ENCODE measurements at places on chromosomes 12 and 14. TPM values are rescaled to one million over a fixed set of nuclear protein-coding genes. Genes with fewer than 3 reads are reported as not detected.

- peak; percentile 28 for DNase-seq
Measured at GRCh38 chr12:123457980-123458779, at the start of gene SNRNP35. SNRNP35 (plus strand) TSS chr12:123458139; CDS start chr12:123465541, 7,402 bp downstream.

DNA sequence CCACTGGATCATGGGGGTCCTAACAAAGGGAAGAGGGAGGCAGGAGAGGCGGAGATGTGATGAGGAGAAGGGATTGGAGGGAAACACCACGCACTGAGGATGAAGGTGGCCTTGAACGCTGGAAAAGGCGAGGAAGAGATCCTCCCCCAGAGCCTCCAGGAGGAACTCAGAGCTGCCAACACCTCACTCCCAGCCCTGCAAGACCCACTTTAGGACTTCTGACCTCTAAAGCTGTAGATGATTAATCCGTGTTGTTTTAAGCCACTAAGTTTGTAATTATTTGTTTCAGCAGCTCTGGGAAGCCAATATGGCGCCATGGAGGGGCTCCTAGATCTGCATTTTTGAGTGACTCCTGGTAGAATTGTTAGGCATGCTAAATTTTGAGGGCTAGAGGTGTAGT is 74.6 kb upstream of the CEP83 start:
- DNase-seq = no peak

EML5 gene
- total RNA-seq = 0.36 TPM

DNA sequence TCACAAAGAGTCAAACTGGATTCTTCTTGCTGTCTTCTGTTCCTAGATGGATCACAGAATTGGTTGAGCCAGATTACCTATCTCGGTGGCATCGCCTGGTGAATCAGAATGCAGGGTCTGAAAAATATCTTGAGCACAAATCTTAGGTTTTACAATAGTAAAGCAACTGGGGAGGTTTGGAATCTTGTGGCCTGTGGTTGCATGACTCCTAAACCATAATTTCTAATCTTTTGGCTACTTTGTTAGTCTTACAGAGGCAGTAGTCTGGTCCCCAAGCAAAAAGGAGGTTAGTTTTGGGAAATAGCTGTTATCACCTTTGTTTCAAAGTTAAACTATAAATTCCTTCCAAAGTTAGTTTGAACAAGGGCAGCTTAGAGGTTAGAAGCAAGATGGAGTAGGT is 1488.5 kb upstream of the FLRT2 start:
- DNase-seq = no peak

GRCh38 chr12:124233041-124233796 is 61.7 kb upstream of the RFLNA start:
- no peak for DNase-seq

GRCh38 chr14:93991212-93991611 is 5.9 kb upstream of the CCDC197 start:
- no peak for DNase-seq

DNA sequence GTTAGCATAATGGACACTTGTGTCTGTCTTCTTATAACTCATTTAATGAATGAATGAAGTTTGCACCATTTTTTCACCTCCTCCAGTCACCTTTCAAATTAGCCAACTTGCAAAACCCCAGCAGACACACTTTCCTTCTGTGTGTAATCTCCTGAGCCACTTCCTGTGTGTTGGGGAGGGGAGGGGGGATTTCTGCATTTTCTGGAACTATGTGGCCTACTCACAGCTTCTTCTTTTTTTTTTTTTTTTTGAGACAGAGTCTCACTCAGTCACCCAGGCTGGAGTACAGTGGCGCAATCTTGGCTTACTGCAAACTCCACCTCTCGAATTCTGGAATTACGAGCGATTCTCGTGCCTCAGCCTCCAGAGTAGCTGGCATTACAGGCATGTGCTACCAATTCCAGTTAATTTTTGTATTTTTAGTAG is 4.1 kb upstream of the SERPINA1 start:
- no peak for DNase-seq

DNA sequence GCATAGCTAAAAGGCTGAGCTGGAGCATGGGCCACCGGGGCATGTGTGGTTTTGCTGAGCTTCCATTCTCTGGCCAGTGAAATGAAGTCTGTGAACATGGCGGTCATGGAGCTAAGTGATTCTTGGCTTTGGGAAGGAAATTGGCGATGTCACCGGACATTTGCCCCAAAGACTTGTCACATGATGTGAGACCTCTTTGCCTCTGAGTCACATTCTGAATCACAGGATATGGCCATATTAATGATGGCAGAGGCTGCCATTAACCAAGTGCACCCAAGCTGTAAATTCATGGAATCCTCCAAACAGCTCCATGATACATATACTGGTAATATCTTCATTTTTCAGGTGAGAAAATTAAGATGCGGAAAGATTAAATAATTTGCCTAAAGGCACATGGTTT is 27.4 kb upstream of the BATF start:
- DNase-seq = no peak

TRIM9 gene
- total RNA-seq = 4.1 TPM

DNA sequence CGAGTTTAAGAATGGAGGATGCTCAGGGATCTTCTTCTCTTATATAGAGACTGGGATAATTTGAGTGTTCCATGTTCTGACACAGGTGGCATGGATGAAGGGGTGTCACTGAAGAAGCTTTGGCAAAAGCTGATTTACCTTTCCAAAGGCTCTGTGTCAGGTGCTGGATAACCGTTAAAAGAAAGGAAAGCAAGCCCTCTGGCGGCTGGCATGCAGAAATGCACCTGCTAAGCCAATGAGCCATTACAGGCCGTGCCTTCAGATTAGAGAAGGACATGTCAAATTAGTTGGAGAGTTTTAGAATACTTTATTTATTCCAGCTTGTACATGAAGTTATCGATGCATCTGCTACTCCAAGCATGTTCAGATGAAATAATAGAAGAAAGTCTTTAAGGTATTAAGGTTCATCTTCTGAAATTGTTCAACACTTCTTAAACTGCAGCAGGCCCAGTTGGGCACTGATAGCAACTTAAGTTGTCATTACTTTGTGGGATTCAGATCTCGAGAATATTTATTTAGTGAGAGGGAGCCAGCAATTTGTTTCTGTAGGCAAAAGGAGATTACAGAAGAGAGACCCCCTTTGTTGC is 678.2 kb downstream of the NRXN3 start:
- no peak for DNase-seq

DNA sequence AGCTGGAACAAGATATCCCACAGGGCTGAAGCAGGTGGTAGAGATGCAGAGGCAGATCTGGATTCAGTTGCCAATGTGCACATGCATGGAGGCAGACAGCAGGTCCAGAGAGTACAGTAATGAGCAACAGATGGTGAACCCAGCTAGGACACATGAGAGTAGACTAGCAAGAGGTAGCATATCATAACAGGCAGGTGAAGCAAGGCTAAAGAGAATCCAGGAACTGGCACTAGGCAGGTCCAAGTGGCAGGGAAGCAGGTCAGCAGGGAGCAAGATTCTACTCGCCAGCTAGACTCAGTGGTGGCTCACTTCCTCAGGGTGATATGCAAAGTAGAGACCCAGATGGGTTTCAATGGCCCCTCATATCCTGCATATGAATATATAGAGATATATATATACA is 15.3 kb upstream of the MYF6 start:
- DNase-seq = no peak

PLA2G1B gene
- total RNA-seq = not detected

DNA sequence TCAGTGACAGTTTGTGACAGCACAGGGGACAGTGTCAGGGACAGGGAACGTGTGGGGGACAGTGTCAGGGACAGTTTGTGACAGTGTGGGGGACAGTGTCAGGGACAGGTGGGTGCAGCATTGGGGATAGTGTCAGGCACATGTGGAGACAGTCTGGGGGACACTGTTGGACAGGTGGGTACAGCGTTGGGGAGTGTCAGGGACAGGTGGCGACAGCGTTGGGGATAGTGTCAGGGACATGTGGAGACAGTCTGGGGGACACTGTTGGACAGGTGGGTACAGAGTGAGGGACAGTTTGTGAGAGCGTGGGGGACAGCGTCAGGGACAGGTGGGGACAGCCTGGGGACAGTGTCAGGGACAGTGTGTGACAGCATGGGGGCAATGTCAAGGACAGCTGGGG is 140.0 kb downstream of the TMEM121 start:
- no peak for DNase-seq

GRCh38 chr12:57716305-57716704 is 22.2 kb downstream of the AGAP2 start:
- no peak for DNase-seq

INF2 gene
- 96.9 TPM for total RNA-seq

- no peak for DNase-seq
Measured at GRCh38 chr12:69555461-69555860, 29.8 kb upstream of the CCT2 start.

DNA sequence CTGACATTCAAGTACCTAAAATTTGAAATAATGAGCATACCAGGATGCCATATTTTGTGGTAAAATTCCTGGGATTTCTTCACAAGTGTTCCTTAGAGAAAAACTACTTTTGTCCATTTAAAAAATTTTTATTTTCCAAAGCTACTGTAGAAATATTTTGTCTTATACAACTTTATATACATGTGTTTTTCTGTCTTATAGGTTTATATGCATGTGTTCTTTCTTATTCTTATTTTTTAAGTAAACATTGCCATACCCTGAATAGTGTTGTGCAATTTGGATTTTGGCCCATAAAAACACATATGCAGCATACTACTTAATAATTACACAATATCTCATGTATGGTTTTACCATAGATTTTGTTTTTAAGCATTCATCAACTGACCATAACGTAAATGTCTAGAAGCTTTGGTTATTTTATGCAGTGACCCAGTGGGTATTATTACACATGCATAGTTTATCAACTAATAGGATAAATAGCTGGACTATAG is 1107.4 kb upstream of the SEL1L start:
- no peak for DNase-seq

GRCh38 chr12:78199926-78200325 is 369.2 kb downstream of the NAV3 start:
- DNase-seq = no peak

GRCh38 chr14:90536511-90537191 is 139.8 kb downstream of the CALM1 start:
- DNase-seq = no peak

DDN gene
- not detected for total RNA-seq

- no peak for DNase-seq
Measured at GRCh38 chr14:99551034-99551922, 52.7 kb downstream of the CCDC85C start.

DNA sequence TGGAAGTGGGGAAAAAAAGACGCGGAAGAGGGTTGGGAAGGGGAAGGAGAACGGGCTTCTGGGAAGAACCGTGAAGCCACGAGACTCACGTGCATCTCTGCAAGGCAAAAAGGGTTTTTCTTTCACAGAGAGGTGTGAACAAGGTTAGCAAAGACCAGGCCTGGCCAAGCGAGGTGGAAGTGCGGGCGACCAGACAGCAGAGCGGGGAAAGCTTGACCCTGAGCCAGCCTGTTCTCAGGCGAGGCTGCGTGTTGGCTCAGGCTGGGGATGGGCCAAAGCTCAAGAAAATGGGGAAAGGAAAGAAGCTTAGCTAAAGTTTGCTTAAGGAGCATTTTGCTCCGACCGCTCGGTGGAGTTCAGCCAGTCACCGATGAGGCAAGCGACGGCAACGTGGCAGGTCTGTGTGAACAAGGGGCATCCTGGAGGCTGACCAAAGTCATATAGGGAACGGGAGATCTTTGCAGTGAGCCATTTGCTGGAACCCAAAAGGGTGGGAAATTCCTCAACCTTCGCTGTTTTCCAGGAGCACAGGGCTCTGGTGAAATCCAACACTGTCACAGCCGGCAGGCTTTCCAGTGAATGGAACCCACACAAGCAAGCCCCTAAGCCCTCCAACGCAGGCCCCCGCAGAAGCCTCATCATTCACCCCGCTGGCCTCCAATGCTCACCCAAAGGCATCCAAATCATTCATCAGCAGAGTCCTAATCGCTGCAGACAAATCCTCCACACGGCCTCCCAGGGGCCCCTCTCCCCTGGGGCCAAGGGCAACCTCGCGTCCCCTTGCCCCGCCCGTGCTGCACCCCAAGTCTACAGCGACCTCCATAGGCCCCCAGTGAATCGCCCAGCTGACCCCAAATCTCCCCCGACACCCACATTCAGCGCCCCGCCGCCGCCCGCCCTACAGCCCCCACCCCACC is 754 bp downstream of the ZNF605 start:
- no peak for DNase-seq

DNA sequence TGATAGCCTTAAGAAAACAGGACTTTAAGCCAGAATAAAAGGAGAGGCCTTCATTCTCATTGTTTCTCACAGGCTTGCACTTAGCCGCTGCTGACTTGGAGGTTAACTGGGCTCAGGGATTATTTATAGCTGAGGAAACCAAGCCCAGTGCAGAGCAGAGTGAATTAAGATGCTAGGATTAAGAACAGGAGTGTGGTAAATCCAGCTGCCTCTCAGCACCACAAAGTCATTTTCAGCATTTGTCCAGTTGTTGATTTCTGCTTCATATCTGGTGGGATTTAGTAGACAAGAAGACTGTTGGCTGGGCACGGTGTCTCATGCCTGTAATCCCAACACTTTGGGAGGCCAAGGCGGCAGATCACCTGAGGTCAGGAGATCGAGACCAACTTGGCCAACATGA is 14.3 kb upstream of the KRT73 start:
- DNase-seq = no peak

DNA sequence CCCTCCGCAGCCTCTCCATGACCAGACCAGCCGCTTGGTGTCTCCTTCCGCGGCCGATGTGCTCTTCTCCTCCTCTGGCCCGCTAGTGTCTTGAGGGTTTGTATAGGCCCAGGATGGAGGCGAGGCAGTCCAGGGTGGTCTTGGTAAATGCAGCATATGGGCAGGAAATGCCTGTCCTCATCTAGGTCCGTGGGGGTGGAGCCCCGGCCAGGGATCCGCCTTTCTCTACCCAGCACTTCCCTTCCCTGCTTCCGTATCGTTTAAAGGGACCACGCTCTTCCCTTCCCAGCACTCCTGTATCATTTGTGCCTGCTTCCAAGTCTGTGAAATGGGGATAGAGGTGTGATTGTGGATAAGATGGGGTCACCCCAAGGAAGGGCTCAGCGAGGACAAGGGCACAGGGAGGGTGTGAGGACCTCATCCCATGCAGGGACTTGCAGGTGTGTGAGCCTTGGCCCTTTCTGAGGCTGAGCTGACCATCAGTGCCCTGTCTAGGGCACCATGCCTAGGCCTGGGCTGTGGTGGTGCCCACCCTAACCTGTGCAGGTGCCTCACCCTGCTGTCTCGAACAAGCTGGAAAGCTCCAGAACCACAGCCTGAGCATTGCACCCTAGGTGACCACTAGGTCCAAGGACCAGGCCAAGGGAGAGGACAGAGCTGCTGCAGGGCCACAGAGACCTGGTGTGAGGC is 326.8 kb upstream of the RTL1 start:
- no peak for DNase-seq

PTCSC3 gene
- not detected for total RNA-seq

DNA sequence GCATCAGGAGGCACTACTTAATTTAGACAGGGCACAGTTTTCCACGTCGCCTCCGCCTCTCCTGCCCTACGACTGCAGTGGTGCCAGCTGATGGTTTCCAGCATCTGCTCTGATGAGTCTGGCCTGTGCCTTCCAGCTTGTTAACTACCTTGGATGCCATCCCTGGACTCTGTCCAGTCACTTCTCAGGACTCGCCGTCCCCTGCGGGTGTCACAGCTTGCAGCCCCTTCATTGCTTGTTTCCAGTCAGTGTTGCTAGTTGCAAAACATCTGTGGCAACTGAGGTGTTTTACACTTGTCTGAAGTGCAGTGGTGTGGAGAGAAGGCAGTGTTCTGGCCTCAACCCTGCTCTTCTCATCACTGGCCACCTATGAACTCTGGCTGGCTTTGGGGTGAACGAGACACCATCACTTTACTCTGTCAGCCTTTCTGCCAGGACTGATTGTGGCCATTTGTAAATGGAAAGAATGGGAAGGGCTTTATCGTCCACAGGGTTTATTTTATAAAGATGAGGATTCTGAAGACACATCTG is 8.3 kb downstream of the ADGRD1 start:
- no peak for DNase-seq

CLEC4A gene
- 3.1 TPM for total RNA-seq

DDX11 gene
- total RNA-seq = 2.8 TPM

IL26 gene
- total RNA-seq = not detected

Measured in omental fat pad (tissue), 4 donors.